ENCODE measurements at places on chromosomes 2 and 18. TPM values are rescaled to one million over a fixed set of nuclear protein-coding genes. Genes with fewer than 3 reads are reported as not detected.

RUFY4 gene
- not detected for total RNA-seq

PPP4R1 gene
- total RNA-seq: 131 TPM

CCDC85A gene
- 8.9 TPM for total RNA-seq

USP37 gene
- total RNA-seq: 6.4 TPM

DHX57 gene
- 22.5 TPM for total RNA-seq

UGT1A6 gene
- total RNA-seq: not detected

- DNase-seq: peak; percentile 32
Observed at GRCh38 chr2:26008851-26009566, 24.9 kb upstream of the RAB10 start.

- no peak for DNase-seq
Observed at GRCh38 chr2:164053021-164053420, 317.2 kb upstream of the FIGN start.

- no peak for DNase-seq
Observed at GRCh38 chr2:240759459-240759858, 60.6 kb downstream of the KIF1A start.

GRCh38 chr2:162221064-162221463 lies 22.2 kb downstream of the FAP start:
- no peak for DNase-seq

DNA sequence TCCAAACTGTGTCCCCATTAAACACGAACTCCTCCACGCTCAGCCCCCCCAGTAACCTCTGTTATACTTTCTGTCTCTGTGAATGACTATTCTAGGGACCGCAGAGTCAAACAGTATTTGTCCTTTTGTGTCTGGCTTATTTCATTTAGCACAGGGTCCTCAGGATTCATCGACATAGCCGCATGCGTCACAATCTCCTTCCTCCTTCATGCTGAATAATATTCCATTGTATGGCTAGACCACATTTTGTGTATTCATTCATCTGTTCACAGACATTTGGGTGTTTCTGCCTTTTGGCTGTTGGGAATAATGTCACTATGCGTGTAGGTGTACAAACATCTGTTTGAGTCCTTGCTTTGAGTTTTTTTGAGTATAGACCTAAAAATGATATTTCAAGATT lies 80.9 kb downstream of the SH3RF3 start:
- peak; percentile 40 for DNase-seq

DNA sequence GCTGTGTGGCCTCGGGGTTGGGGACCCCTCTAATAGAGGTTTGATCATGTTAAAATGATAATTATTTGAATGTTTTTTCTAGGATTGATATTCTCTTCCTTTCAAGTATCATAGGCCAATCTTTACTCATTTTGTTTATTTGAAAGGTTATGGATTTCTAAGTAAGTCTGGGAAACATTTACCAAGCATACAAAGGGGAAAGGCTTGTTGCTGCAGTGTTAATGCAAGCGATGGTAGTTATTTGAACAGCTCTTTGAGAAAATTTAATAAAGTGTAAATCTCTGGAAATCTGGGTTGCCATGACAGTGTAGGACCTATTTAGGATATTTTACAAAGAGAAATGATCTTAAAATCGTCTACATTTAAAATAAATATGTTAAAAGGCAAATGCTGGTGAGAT lies 56.1 kb downstream of the SPTBN1 start:
- DNase-seq: no peak

- DNase-seq: no peak
Observed at GRCh38 chr2:238486123-238486848, 59.6 kb downstream of the ASB1 start.

DNA sequence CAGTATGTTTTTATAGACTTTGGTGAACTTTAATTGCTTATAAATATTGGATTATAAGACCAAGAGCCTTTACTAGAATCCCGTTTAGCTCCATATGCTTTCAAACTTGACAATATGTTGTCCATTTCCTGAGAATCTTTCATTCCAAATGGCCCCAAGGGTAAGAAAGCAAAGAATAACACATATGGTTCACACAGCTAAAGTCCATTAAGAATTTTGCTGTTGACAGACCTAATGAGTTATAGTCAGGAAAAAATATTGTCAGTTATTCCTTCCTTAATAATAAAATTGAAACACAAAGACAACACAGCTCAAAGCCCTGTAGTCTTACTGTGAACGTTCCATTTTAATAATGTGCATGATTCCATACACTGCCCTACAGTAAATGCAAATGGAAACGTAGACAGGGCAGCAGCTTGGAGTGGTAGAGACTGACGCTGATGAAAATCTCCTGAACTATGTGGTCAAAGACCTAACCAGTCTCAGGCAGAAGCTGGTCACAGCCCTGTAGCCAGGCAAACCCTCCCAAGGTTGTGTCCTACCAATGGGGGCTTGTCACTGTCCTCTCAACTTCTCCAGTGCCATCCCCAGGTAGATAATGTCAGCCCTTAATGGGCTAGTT lies 49.0 kb upstream of the ATIC start:
- no peak for DNase-seq

- DNase-seq: peak; percentile 70
Observed at GRCh38 chr2:72415241-72415661, 267.6 kb upstream of the CYP26B1 start.

DNA sequence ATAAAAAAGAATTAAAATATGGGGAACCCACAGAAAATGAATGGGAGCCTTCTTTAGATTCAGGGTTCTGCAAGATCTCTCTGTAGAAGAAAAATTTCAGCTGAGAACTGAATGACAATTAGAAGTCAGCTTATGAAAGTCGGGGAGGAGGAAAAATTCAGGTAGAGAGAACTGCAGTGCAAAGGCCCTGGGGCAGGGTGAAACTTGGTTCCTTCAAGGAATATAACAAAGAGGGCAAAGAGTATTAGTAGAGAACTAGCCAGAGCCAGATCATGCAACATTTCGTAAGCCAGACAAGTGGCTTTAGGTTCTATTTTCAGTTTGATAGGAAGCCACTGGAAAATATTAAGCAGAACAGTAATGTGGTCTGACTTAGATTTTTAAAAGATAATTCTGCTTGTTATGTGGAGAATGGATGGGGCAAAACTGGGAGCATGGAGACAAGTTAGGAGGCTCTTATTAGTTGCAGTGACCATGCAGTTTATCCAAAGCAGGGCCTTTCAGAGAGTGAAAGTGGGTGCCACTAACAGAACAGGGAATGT lies 27.9 kb downstream of the RAB27B start:
- no peak for DNase-seq

GRCh38 chr18:40687399-40687798 lies 1267.6 kb upstream of the PIK3C3 start:
- DNase-seq: peak; percentile 64

DNA sequence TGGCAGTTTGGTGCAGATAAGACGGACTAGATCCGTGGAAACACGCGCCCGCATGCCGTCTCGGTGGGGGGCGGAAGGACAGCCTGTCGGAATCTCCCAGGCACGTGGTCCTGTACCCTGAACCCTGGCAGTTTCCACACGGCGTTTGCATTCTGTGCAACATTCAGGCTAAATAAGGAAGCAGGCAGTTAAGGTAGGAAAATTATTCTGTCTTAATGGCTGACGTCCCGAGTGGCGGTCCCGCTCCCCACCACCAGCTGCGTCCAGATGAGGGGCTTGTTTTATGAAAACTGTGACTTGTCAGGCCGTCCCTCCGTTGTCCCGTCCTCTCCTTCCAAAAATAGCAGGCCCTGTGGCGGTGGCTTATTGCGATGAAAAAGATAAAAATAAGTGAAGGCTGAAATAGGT lies 120.2 kb downstream of the NFATC1 start:
- no peak for DNase-seq

GRCh38 chr2:172007372-172007771 lies 7.6 kb downstream of the METAP1D start:
- no peak for DNase-seq

DNA sequence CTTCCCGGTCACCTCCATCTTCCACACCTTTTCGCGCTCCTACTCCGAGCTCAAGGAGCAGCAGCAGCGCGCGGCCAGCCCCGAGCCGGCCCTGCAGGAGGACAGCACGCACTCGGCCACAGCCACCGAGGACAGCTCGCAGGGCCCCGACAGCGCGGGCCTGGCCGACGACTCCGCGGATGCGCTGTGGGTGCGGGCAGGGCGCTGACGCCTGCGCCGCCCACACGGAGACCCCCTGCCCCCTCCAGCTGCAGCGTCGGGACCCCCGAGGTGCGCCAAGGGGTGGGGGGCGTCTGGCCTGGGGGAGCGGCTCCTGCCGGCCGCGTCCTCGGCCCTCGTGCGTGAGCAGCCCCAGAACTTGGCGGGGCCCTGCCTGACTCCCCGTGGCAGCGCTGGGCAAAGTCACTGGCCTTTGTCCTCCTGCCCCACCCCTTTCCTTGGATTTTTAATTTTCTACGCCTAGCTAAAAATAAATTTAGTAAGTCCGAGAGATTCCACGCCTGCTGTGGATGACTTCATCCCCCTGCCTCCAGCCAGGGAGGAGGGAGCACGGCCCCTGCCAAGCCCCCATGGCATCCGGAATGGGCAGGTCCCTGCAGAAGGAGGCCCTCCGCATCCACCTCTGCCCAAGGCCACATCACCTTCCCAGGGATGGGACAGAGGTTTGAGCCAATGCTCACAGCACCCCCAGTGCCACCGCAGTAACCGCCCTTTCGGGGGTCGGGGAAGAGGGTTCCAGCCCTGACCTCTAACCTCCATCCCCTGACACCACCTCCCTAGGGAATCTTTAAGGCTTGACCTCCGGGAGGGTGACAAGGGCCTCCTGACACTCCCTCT lies 51.6 kb downstream of the SLC66A2 start:
- no peak for DNase-seq
